Fibroblast of mammary gland (primary cell): ENCODE measurements at places on chromosomes 1 and 21.

DNA sequence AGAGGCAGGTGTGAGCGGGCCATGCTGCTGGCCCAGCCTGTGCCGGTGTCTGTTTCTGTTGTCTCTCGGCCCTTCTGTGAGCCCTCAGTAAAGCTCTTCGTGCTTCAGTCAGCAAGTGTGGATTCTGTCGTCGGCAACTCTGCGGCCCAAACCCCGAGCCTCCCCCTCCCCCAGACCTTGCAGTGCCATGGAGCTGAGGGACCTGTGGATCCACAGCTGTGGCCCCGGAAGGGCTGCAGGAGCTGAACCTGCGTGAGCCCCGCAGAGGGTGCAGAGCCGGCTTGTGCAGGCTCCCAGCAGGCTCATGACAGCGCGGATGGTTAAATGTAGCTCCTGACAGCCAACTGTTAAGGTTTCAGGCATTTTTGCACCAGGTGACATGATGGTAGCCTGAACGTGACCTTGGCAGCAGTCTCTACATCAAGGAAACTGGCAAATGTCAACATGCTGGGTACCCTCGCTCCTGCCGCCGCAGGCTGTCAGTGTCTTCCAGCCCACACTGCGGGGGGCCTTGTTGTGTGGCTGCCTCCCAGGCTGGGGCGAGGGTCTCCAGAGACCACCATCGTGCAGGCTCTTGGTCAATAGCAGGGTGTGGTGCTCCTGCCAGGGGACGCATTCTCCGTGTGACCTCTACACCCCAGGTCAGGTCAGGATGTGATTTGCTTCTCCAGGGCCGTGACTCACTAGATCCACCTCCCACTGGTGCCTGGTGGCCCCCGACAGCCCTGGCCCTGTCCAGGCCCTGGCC is 7.0 kb downstream of the LRRC3 start:
- DNase-seq, result no peak

DNA sequence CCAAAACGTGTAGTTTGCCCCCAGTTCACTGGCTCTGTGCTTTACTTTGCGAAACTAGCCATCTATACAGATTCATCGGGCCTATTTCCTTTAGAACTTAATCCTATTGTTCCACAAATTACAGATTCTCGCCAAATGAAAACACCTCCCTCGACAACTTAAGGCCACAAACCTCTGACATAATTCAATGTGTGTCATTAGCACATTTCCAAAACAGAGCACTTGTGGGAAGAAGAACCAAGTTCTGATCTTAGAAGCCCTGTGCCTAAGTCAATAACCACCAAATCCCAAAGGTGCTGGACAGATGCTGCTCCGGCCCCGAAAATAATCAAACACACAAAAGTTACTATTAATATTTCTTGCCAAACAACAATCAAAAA is 93.9 kb downstream of the SLC45A1 start:
- peak; percentile 73 for DNase-seq

DNA sequence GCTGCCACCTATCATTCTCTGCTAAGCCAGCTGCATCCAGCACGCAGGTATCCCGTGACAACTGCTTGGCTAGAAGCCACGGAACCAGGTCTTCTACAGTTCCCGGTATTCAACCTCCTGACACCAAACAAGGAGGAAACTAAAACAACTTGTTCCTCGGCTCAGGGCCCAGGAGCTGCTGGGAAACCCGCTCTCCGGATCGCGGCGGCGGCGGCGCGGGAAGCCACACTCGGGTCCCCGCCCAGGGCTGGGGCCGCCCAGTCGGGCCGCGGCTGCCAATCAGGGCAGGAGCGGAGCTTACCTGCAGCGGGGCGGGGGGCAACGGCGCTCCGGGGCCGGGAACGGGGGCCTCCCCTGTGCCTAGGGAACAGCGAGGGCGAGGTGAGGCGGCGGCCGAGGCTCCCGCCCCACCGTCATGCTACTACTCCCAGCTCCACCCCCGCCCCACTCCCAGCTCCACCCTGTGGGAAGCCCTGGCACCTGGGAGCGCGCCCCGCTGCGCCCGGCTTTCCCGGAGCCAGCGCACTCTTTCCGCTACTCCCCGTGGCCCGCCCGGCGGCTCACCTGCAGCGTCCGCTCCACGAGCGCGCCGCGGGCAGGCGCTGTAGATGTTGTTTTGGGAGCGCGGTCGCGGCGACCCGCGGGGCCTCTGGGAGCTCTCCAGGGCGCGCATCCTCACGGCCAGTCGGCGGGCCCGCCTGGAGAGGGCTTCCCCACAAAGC is 12.1 kb downstream of the IL24 start:
- no peak for DNase-seq

- no peak for DNase-seq
These were observed 244.8 kb downstream of the LRRIQ3 start for GRCh38 chr1:73953186-73953585.

- no peak for DNase-seq
These were observed 6.8 kb upstream of the YBX1 start for GRCh38 chr1:42675467-42675866.

DNA sequence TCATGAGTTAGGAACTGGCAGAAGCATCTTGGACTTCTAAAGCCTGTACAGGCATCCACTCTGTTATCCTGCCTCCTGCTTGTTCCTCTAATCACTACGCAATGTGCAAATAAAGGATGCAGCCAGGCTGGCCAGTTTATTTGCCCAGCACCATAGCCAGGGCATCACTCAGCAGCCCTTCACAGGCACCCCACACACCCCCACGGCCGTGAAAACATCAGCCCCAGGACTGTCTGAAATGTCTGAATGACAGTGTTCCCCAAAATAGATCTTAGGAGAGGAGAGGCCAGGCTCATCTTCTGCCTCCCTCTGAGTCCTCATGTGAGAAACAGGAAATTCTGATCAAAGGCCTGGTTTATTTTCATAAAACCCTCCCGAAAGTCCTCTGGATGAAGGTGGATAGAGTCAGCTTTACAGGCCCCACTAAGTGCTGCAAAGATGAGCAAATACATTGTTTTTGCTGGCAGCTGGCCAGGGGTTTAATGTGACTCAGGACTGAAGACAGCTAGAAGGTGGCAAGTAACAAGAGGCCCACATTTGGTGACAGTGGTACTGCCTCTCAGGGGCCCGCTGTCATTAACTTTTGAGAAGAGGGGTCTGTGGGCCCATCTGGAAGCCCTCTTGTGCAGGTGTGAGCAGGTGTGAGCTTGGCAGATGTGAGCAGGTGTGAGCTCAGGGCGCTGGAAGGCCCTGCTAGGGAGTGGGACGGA is 32.9 kb downstream of the GRHL3 start:
- peak; percentile 70 for DNase-seq

DNA sequence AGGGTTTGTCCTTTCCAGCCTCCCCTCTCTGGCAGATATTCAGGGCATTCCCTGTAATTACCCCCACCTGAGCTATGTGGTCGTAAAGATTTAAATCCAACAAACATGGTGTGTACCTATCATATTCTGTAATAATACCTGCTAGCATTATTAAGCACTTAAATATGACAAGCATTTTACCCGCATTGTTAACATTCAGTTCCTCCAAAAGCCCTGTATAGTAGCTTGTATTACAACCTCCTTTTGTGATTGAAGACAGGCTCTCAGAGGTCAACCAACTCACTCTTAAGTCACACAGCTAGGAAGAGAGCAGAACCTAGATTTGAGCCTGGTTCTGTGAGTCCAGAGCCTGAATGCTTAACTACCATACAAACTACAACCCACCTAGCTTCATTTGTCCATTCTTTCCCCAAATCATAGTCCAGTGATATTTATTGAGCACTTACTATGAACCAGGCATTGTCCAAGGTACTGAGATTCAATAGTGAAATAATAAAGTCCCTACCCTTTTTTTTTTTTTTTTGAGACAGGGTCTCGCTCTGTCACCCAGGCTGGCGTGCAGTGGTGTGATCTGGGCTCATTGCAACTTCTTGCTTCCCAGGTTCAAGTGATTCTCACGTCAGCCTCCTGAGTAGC is 13.8 kb upstream of the KDM4A start:
- DNase-seq, result no peak

GRCh38 chr1:28976248-28976647 is 61.9 kb downstream of the EPB41 start:
- DNase-seq, result no peak

DNA sequence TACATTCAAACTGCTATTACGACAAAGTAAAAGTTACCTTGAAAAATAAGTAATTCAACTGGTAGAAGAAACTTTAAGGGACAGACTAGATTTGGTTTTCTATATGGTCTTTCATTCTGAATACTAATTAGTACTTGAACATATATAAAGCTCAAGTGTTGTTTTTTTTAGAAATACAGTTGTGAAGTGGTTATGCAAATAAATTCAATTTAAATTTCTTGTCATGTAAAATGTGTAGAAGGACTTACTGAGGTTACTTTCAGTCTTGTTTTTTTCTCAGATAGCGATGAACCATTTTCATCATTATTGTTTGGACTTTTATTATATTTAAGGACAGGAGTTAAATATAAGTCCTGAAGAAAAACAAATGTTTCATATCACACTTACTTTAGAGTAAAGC is 24.4 kb downstream of the HS2ST1 start:
- no peak for DNase-seq

DNA sequence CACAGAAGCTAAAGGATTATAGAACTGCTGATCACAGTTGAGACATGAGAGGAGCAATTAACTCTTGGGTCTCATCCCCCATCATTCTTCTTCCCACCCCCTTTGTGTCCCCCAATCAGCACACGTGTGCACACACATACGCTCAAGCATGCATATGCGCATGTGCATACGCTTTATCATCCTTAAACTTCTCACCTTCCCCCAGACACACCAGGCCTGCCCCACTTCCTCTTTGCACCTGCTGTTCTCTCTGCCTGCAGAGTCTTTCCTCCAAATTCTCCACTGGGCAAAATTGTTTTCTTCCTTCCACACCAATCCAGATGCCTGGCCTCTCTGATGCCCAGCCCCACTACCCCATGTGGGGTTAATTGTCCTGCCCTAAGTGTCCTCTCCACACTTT is 13.0 kb upstream of the KCND3 start:
- no peak for DNase-seq

GRCh38 chr1:64917328-64917861 is 49.0 kb downstream of the JAK1 start:
- peak; percentile 99 for DNase-seq

DNA sequence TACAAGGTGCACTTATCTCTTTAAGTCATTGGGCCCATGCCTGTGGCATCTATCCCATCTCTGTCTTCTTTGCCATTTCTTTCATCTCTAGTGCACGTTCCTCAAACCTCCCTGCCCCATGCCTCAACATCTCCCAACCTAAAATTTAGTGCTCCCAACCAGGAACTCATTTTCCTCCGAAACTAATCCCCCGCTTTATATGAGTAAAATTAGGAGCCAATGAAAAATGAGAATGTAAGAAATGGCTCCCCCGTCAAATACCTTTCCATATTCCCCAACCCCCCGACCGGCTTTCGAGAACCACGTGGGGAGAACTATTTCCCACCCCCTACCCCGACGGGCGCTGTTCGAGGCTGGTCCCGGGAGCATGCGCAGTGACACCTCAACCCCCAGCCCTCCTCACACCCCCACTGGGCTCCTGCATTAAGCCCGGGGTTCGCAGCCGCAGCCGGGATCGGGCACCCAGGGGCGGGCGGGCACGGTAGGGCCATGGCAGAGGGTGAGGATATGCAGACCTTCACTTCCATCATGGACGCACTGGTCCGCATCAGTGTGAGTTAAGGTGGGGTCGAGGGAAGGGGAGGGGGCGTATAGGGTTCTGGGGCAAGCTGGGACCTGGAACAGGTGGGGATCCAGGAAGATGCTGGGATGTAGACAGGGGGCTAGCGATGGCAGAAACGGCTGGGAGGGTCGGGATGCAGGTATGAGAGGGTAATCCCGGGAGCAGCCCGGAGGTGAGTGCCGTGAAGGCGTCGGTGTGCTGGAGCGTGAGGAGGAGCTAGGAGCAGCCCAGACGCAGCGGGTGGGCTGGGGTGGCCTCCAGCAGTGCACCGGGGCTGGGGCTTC is at the start of gene TRIM46:
TSS of gene TRIM46 (plus strand) at position 372 of the 846 bp plus-strand sequence. CDS start at position 490, 118 bp downstream.
- peak; percentile 36 for DNase-seq

GRCh38 chr1:163523375-163524029 is 201.7 kb downstream of the NUF2 start:
- DNase-seq, result no peak

GRCh38 chr1:187270256-187270655 is 441.5 kb downstream of the PLA2G4A start:
- no peak for DNase-seq
